Head of caudate nucleus (tissue), 42 donors: ENCODE measurements at places on chromosomes 4 and X.

- no peak for DNase-seq
These were observed 37.3 kb downstream of the AFF2 start for GRCh38 chrX:148537556-148538182.

DNA sequence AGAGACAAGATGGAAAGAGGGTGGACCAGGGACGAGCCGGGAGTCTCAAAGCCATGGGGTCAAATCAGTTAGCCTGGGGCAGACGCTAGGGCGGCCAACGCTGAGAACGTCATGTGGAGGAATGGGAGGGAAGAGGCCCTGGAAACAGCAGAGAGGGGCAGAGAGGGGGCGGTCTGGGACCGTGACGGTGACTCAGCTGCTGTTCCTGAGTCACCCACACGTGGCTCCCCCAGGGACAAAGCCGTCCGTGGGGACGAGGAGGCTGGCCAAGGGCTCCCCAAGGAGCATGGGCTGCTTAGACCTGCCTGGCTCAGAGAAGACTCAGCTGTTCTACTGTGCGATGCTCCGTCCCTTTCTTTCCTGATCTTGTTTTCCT lies 108.4 kb upstream of the LRPAP1 start:
- no peak for DNase-seq

DNA sequence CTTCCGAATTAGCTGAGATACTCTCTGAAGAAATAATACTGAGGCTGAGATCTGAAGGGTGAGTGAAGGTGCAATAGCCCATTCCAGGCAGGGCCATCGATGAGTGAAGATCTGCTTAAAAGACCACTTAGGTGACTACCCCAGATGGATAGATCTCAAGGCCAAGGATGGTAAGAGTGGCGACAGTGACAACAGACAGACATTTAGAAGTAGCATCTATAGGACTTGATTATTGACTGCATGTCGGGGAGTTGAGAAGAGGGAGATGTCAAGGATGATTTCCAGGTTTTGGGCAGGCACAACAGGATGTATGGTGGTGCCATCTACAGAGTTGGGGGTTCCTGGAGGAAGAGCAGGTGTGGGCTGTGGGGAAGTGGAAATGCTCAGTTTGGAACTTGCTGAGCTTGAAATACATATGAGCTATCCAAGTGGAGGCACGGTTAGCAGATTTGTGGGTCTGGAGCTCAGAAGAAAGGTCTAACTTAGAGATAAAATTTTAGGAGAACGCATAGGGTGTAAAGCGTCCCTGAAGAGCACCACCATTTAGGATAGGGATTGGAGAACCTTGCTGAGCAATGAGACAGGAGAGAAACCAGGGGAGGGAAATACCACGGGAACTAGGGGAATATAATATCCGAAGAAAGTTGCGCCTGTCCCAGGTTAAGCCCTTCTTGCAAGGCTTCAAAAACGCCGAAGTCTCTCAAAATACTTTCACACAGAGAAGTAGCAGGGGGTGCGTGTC lies 688 bp downstream of the UFSP2 start:
- no peak for DNase-seq

DNA sequence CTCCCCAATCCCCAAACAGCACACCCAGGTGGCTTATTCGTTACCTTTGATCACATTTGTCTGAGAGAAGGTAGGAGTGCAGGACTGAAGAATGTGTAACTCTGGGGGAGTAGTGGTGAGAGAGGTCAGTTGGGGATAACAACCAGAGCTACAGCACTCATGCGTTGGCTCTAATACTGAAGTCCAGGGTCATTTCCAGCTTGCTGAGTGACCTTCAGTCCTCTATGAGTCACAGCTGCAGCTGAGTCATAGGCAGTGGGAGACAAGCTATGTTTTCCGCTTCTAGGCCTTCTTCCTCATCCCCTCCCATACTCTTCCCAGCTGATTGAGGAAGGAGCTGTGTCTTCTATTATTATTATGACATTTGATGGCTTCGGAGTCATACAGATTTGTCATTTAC lies 31.6 kb upstream of the CT47C1 start:
- DNase-seq, result peak; percentile 56

DNA sequence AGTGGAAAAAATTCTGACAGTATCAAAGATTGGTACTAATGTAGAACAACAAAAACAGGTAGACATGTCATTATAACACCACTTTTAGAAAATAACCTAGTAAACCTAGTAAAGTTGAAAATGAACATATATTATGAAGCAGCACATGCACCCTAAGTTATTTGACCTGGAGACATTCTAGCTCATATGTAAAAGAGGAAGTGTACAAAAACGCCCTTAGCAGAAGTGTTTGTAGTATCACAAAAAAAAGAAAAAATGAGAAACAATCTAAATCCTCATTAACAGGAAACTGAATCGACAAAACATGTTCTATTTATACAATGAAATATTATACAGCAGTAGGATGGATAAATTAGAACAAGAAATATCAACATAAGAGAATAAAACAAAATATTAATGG lies 318.9 kb upstream of the PPP1R2C start:
- no peak for DNase-seq

- DNase-seq, result peak; percentile 59
These were observed 518 bp downstream of the PRDM8 start for GRCh38 chr4:80197601-80198440.
